ENCODE measurements at places on chromosomes 16 and 17. TPM values are rescaled to one million over a fixed set of nuclear protein-coding genes. Genes with fewer than 3 reads are reported as not detected.

Gene CSH2
- total RNA-seq = not detected

Gene KIAA0513
- 9.1 TPM for total RNA-seq

Gene GAN
- 8.5 TPM for total RNA-seq

Gene RPUSD1
- 25.9 TPM for total RNA-seq

Gene ANKFN1
- total RNA-seq = not detected

Gene SYNRG
- total RNA-seq = 105 TPM

Gene OR3A3
- not detected for total RNA-seq

Data from activated CD8-positive, alpha-beta T cell treated with anti-CD3 and anti-CD28 coated beads, Interleukin-2, amount 10 ng/mL, durations not matched to agents 7 days and 5 days (primary cell).